ENCODE measurements at places on chromosomes 11 and 22.

GRCh38 chr11:67060111-67060522, 3.5 kb downstream of the RHOD start:
- no peak for DNase-seq

DNA sequence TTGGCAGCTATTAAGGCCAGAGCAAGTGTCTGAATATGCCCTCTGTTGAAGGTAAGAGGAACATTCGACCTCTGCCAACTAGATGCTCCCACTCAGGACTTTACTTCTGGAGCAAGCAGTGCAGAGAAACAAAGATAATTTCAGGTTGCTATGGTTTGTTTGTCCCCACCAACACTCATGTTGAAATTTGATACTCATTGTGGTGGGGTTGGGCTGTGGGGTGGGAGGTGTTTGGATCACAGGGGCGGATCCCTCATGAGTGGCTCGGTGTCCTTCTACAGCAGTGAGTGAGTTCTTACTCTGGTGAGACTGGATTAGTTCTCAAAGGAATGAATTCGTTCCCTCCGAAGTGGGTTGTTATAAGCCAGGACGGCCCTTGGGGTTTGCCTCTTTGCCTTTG, 12.0 kb downstream of the OR8A1 start:
- DNase-seq, result no peak

GRCh38 chr11:16632295-16633200, 105.9 kb upstream of the C11orf58 start:
- no peak for DNase-seq

DNA sequence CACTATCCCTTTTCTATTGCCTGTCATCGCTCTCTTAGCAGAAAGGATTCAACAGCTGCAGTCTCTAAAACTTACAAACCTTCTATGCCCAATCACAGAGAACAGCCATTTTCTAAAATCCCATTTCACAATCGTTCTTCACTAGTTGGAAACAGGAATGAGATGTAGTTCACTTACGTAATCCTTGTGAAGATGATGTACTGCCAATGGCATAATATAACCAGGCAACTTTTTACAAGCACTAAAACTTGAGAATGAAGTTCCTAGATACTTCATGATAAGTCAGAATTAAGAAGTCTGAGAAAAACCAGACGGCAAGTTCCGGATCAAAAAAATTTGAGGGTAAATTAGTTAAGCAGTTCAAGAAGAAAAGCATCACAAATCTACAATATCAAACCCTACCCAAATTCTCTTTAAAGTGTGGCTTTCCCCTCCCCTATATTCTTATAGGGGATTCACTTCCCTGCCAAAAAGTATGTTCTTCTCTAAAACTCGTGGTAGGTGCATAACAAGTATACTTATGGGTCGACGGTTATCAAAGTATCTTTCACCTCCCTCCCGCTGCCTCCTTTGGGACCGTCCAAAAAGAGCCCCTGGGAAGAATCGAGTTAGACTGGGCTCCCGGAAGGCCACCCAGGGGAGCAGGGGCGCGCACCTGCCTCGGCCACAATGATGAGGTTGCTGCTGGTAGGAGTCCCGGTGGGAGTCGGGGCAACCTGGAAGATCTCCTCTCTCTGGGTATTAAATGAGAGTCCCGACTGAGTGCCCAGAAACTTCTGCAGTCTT, 666 bp downstream of the MSANTD4 start:
- no peak for DNase-seq

DNA sequence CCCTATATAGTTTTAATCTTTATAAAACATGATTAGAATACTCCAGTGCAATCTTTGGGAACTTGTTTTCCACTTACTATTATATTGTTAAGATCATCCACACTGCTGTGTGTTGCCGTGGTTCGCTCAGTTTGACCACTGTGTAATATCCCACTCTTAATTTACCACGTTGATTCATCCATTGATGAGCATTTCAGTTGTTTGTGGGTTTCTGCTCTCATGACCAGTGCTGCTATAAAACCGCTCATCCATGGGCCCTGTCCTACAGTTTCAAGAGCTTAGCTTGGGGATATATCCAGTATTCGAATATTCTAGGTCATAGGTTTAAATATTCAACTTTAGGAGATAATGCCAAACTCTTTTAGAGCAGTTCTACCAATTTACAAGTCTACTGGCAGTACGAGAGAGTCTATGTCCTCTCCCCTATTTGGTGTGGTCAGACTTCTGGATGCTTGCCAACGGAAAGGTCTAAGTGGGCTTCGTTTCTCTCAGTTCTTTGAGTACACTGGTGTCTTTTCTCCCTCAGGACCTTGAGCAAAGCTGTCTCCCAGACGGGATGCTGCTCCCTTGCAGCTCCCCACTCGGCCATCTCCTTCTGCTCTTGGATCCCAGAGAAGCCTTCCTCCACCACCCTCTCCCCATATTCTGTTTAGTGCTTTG, 94.9 kb upstream of the ALX4 start:
- DNase-seq, result no peak

DNA sequence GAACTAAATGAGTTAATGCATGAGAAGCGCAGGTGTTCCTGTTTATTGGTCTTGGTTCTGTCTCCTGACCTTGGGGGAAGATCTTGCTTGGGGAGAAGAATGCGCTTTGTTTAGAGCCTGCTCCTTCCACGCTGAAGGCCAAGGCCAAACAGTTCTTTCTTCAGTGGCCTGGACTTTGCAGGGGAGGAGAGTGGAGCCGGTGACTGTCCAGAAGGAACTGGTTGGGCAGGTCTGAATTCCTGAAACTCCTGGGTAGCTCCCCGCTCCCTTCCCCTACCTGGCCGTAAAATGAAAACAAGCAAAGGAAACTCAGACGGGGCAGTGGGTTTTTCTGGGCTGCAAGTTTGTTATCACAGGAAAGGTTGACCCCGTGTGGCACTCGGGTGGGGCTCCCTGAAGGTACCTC, 3.6 kb downstream of the ARHGAP8 start:
- no peak for DNase-seq

- no peak for DNase-seq
Observed at GRCh38 chr11:132898676-132899075, 633.6 kb downstream of the OPCML start.

GRCh38 chr11:125404811-125405790, 91.0 kb downstream of the FEZ1 start:
- DNase-seq, result peak; percentile 61

DNA sequence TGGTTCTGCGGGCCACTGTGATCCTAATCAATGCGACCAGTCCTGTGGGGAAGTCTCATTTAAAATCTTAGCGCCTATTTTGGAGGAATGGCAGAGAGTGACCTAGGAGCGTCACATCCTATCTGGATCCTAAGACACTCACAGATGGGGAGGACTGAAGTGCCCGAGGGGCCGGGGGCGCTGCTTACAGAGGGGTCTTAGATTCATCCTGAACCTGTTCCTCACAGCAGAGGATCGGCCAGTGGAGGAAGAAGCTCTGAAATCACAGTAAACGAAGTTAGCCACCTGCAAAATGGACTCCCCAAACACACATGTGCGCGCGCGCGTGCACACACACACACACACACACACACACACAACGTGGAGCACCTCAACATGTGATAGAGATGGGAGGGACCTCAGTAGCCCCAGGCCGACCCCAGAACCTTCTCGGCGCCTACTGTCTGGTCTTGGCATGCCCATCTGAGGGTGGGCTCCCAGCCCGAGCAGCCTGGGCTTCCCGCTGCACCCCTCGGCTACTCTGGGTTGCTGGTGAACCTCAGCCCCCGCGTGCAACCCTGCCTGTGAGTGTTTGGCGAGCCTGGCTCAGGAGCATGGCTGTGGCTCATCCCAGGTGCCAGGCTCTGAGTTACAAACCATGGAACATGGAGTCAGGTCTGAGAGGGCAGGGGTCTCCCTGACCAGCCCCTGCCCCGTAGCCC, 613.3 kb downstream of the TBC1D22A start:
- DNase-seq, result no peak

Measured in T-helper 9 cell (primary cell).